ENCODE measurements at places on chromosomes 4 and X.

- no peak for DNase-seq
Measured at GRCh38 chrX:115372152-115372551, 82.6 kb downstream of the LUZP4 start.

DNA sequence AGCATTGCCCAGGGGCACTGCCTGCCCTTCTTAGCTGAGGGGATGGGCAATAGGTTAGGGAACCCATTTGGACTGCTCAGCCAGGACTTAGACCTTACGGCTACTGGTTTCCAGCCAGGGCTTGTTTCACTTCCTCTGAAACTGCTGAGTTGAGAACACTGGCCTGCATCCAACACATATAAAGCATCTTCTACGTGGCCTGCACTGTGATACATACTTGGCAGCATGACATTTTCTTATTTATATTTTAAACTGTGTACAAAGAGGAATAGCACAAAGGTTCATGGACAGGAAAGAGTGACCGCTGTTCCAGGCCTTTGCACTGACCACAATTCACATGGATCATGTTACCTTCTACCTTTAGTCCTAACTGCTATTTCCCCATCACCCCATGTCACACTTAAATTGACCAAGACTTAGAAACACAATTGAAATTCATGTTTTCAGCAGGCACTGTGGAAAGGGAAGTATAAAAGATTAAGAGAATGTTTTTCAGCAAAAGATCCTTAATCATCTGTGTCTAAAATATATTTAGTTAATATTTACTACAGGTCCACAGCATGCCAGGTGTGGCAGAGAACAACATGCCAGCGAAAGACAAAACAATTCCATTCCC lies 43.7 kb downstream of the NLGN4X start:
- DNase-seq: no peak

DNA sequence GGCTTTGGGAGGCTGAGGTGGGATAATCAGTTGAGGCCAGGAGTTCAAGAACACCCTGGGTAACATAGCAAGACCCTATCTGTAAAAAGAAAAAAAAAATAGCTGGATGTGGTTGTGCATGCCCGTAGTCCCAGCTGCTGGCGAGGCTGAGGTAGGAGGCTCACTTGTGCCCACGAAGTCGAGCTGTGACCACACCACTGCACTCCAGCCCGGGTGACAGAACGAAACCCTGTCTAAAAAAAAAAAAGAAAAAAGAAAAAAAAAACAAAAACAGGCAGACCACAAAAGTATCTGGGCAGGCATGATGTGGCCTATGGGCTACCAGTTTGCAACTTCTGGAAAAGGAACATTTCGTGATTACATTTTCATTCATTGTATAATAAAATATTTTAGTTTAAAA lies 38.1 kb upstream of the RASGEF1B start:
- no peak for DNase-seq

GRCh38 chr4:113141901-113142346 lies 92.5 kb downstream of the ANK2 start:
- no peak for DNase-seq

DNA sequence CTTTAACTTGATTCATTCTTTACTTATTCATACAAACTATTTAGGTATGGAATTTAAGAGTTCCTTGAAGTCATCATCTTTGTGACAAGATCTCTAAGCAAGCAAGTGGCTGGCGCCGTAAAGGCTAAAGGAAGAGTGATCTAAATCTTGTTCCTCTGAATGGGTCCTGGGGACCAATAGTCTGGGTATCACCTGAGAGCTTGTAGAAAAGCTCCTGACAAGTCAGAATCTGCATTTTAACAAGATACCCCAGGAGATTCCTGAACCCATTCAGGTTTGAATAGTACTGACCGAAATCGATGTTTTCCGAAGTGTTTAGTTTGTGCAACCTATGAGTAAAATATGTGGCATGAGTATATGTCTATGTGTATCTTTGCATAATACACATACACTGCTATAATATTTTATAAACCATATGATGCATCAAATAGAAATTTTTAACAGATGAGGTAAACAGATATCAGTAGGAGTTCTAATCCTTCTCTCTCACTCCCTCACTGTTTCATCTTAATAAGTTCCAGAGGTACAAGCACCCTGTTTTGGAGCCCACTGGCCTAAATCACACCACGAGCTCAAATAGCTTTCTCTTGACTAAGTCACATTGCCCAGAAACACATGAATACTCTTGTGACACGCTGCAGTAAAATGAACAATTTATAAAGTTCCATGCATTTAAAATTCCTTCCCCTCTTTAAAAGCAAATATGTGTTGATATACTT lies 170.0 kb downstream of the RELL1 start:
- DNase-seq: no peak

GRCh38 chr4:28443801-28444412 lies 1583.3 kb downstream of the STIM2 start:
- no peak for DNase-seq

- no peak for DNase-seq
Measured at GRCh38 chr4:56701644-56702043, 20.5 kb upstream of the HOPX start.

DNA sequence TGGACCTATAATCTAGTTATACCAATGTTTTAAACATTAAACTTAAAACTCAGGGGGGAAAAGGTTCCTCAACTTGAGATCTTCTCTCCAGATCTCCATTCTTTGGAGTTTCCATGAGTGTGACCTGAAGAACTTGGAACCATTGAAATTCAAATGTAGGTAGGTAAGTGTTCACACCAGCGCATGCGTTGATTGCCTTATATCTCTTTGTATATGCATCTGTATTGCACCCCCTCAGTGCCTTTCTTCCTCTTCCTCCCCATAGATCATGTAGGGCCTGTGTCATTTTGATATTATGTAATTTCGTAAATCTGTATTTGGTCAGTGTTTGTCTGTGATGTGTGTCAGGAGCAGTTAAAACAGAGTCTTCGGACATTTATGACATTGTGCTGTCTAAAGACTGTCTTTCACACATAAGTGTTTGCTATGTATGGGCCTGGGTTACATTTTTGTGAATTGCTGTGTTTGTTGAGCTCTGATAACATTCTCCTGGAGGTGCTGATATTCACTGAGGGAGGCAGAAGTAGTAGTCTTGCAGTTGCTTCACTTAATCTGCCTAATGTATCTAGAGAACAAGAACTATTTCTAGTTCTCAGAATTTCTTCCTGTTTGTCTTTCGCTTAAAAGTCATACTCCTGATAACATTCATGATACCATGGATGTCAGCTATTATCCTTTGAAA lies 126.3 kb downstream of the RAP1GDS1 start:
- DNase-seq: no peak

Measured in CD4-positive, alpha-beta T cell treated with Interleukin-6 at 100 ng/mL for 8 hours (primary cell).